ENCODE measurements at places on chromosomes 7 and 10.

GRCh38 chr10:58278274-58278961 lies 9.5 kb downstream of the CISD1 start:
- DNase-seq = no peak

- DNase-seq = no peak
Measured at GRCh38 chr7:104296900-104297299, 31.5 kb upstream of the LHFPL3 start.

GRCh38 chr7:115980159-115980558 lies 50.4 kb downstream of the TFEC start:
- no peak for DNase-seq

DNA sequence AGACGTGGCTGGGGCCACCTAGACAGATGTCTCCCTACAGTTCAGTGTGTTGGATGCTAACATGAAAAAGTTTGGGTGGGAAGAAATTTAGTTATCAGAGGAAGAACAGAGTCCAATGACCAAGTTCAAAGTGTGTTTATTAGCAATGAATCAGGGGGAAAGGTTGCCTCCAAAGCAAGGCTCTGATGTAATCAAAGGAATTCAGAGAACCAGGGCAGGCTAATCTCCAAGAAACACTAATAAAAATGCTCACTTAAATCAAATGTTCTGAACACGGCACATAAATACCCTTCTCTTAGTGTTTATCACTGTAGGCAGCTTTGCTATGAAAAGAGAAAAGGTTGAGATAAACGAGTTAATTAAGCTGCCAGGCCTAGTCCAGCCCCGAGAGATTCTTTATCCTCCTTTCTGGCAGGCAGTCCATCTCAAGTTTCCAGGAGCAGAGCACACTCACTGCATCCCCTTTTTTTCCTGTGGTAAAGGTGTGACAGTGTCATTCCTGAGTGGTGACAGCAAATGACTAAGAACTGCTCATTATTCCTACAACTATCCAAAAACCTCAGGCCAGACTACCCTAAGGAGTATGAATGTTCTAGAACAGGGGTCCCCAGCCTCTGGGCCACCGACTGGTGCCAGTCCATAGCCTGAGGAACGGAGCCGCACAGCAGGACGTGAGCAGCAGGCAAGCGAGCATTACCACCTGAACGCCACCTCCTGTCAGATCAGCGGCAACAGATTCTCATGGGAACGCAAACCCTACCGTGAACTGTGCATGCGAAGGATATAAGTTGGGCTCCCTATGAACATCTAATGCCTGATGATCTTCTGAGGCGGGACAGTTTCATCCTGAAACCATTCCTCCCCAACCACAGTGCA lies 66.9 kb upstream of the FHIP2A start:
- no peak for DNase-seq

GRCh38 chr10:26839966-26840627 lies 20.7 kb downstream of the ABI1 start:
- DNase-seq = no peak

DNA sequence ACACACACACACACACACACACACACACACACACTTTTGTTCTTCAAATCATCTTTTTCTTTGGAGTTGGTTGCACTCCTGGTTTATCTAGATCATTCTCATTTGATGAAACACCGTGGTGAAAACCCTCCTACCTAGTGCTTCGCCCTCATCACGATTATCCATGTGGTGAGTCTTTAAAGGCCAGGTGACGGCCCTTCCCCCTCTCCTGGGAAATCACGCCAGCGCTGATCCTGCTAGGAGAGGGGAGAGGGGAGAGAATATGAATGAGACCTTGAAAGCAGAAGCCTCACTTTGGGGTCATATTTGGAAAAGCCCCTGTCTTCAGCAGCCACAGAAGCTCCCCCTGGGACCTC lies 103.9 kb upstream of the LRRC4 start:
- DNase-seq = no peak

DNA sequence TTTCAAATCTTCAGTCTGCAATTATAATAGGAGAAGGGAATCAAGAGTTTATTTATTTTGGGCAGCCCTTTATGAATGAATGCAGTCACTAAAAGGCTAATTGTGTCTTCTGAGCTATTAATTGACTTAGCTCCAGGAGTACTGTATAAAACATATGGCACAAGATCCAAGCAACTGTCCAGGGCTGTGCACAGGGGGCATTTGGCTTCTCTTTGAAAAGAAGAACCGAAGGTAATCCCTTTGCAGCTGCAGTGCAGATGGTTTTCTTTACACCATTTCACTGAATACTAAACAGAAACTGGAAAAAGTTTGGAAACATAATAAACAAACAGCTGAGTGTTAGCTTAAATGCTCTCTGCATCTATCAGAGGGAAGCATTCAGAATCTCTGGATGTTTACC lies 282.6 kb upstream of the LRRN3 start:
- DNase-seq = no peak

- no peak for DNase-seq
Measured at GRCh38 chr10:97314671-97315070, 4.4 kb upstream of the FRAT1 start.

DNA sequence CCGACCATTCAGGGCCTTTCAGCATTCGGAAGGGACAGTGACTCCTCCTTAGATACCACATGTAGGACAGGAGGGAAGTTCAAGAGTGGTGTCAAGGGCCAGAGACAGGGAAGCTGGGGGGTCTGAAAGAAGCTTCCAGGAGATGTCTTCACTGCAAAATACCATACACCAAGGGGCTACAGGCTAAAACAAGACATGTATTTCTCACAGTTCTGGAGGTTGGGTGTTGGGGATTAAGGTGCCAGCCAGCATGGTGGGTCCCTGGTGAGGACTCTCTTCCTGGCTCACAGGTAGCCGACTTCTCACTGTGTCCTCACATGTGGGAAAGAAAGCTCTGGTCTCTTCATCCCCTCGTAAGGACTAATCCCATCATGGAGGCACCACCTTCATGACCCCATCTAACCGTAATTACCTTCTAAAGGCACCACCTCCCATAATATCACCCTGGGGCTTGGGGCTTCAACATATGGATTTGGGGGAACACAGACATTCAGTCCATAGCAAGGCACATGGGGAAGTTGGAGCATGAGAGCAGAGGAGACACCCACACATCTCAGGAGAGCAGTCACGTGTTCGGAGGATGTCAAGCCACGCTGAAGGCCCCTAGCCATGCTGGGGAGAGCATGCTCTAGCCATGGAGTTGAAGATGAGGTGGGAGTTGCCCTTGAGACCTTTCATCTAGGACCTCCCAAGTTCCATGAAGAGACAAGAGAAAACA lies 73.9 kb upstream of the GDF10 start:
- no peak for DNase-seq

- no peak for DNase-seq
Measured at GRCh38 chr10:89351412-89351779, 23.6 kb downstream of the IFIT3 start.

GRCh38 chr10:124508070-124508667 lies 46.5 kb downstream of the LHPP start:
- DNase-seq = peak; percentile 24
